ENCODE measurements at places on chromosomes 5 and 9.

GRCh38 chr5:161713042-161713441 is 27.5 kb downstream of the GABRA6 start:
- no peak for DNase-seq

- no peak for DNase-seq
Measured at GRCh38 chr5:126865299-126865698, 88.4 kb downstream of the LMNB1 start.

DNA sequence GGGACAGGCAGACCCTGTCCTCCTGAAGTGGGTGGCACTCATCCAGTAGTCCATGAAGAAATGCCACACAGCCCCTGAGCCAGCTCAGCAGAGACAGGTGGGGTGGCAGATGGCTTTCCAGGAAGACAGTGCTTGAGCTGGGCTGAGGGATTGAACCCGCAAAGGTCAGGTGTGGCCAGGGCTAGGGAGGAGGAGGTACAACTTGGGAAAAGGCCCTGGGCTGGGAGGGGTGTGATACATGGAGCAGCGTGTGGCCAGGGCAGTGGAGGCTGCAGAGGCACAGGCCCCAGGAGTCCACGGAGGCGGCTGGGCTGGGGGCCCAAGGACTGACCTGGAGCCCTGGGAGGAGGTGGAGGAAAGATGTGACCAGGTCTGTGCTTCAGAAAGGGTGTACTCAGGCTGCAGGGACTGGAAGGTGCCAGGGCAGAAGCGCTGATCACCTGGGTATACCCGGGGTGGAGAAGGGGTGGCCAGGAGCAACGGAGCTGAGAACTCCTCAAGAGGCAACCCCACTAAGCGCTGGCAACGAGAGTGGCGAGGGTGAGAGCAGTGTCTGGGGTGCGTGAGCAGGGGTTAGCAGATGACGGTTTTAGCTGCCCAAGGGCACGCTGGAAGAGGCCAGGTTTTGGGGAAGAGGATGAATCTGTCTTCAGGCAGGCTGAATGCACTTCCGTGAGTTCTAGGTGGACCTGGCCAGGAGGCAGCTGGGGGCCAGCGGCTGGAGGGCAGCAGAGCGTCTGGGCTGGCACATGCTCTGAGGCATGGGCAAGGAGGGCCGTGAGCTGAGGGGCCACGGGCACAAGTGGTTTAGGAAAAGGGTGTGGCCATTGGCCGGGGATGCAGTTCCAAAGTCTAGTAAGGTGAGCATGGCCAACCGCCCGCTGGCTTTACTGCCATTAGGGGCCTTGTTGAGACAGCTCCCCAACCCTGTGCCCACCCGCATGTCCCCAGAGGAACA is 3.9 kb upstream of the RABL6 start:
- no peak for DNase-seq

GRCh38 chr5:115028557-115028956 is 141.2 kb downstream of the TRIM36 start:
- no peak for DNase-seq

DNA sequence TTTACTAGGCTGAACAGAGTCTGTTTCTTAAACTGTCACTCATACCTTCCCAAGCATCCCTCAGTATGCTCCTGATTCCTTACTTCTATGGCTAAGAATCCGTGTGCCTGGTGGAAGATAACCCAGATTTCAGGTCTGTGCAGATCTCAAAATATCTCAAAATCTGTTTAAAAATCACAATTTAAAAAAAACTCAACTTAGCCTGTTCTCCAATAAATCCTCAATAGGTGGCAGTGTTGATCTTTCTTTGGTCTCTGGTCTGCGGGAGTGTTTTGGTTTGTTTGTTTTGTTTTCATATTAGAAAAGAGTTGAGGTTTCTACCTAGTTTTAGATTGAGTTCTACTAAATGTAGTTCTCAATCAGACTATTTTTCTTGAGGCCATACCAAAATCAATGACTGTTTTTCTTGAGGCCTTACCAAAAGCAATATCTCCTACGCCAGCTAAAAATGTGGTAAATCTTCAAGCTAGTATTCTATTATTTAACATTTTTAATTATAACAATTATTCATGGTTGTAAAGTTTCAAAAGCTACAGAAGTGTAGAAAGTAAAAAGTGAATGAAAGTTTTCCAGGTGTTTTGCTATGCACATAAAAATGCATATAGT is 57.9 kb downstream of the TGFBR1 start:
- DNase-seq: no peak

DNA sequence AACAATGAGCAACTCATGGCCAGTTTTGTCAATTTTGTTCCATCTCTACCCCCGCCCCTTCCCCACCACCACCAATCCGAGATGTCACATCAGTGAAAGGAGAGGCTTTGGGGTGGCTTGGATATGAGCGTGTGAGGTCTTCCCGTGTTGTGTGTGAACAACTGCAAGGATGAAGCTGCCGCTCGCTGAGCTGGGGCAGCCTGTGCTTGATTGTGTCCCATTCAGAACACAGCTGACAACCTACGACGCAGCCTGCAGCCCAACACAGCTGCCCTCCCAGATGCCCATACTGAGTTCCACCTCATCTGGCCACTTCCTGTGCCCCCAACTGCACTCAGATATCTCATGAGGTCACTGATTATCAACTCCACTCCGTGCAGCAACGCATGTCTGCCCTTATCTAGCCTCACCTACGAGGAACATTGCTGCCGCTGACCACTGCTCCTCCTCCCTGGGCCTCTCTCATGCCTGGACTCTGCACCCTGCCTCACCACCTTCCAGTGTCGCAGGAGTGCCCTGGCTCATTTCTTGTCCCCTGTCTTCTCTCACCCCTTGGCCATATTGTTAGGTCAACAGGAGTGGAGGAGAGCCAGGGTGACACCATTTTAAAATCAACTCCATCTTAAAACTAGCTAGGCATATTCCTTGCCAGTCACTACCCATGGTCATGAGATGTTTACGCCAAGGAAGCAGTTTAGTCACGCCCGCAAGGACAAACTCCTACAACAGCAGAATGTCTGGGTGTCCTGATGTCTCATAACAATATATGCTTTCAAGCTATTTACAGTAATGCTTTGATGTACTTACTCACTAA is 7.3 kb upstream of the IL4 start:
- no peak for DNase-seq

GRCh38 chr9:111603041-111603440 is 3.6 kb upstream of the PTGR1 start:
- DNase-seq: no peak

GRCh38 chr5:169706071-169706470 is 69.0 kb downstream of the DOCK2 start:
- DNase-seq: no peak

DNA sequence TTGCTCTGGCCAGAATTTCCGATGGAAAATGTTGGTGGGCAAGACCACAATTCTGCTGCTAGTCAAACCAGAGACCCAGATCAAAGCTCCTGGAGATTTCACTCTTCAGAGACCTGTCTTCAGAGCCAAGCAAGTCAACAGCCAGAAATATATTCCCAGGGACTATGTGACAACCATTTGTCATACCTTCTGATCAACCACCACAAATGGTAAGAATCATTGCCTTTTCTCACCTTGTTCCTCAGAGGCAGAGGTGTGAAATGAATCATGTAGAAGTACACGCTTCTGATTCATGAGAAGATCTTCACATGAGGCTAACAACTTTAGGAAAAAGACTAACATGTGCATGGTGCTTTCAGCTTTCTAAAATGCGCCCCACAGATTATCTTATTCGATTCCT is 53.5 kb downstream of the SUSD1 start:
- no peak for DNase-seq

GRCh38 chr5:173315495-173316338 is 12.5 kb downstream of the STC2 start:
- DNase-seq: no peak

DNA sequence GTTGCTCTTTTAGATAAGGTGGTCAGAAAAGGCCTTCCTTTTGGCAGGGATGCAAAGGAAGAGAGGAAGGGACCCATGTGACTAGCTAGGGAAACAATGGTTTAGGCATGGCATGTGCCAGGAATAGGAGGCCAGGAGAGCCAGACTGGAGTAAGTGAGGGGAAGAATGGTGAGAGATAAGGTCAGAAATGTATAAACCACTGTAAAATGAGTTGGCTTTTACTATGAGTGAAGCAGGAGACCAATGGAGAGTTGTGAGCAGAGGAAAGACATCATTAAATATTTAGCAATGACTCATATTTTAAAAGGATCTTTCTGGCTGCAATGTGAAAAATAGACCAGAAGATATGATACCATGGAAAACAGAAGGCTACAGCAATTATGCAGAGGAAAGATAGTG is 50.9 kb downstream of the AP3B1 start:
- DNase-seq: no peak

DNA sequence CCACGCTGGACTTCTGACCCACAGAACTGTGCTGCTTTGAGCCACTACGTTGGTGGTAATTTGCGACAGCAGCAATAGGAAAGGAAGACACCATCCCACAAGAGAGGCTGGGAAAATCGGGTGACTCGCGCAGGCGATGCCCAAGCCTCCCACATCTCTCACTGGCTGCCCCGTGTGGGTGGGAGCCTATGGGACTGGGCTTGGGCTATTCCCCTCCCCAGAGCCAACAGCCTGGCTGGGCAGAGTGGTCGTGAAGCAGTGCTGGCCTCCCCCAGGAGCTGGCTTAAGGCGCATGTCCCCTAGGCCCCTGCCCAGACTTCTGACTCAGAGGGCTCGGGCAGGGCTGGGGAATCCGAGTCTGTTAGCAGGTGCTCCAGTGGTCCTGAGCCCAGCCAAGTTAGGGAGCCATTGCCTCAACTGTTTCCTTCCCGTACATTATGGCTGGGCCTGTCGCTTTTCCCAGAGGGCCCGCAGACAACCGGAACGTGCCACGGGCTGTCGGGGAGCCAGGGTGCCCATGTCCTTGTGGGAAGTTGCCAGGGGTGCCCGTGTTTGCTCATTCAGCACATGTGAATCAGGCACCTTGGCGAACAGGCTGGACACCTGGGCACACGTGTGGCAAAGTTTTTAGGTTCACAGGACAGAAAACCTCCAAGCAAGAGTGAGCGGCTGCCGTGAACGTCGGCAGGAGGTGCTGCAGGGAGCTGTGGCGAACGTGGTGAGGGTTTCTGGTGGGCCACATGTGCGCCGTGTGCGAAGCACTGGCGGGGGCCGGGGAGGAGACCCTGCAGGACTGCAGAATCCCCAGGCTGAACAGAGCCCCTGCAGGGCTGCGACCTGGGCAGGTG is 7.0 kb upstream of the RASGEF1C start:
- no peak for DNase-seq

GRCh38 chr9:27847818-27848217 is 274.5 kb upstream of the C9orf72 start:
- DNase-seq: no peak

DNA sequence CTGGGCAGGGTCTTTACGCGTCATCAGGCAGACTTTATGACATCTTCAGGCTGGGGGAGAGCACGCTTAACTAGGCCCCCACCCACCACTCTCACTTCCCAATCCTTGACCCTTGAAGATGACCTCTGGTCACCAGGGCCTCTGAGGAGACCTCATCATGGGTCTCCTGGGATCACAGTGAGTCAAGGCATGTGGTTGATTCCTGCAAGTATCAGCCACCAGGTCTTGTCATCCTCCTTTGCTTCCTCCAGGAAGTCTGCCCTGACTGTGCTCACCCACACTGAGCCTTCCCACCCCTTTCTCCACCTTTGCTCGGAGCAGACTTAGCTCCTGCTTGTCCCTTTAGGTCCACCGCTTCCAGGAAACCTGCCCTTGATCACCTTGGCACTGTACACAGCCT is 17.3 kb downstream of the ODF2 start:
- DNase-seq: no peak

DNA sequence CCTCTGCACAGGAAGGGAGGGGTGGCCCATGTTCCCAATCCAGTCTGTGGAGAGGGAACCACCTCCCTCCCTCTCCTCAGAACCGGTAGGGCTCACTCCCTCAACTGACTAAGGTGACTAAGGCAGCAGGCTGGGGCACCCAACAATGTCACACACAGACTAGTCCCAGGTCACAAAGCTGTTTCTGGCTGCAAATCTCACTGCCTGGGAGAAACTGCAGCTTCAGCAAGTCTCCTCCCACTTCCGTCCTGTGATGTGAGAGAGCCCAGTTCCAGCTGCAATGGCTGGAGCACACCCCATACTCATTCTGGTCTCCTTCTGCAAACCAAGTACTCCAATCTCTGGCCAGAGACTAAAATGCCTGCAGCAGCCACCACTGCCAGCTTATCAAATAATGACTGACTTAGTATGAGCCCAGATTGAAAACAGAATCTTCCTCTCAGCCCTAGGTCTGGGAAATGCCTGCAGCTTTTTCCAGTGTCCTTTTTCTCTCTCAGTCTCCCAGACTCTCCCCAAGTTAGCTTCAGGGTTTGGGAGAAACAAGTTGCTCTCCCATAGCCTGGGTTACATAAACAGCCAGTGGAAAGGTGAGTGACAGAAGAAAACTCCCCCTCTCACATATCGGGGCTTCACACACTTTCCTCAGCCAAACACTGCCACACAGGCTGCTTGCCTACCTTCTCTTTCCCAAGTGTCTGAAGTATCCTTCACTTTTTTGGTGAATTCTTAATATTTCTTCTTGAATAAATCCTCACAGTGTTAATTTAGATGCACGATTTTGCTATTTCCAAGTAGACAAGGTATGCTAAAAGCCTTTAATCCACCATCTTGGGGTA is 247.4 kb upstream of the RASA1 start:
- DNase-seq: no peak

GRCh38 chr9:124611106-124611505 is 103.9 kb upstream of the NR5A1 start:
- no peak for DNase-seq

DNA sequence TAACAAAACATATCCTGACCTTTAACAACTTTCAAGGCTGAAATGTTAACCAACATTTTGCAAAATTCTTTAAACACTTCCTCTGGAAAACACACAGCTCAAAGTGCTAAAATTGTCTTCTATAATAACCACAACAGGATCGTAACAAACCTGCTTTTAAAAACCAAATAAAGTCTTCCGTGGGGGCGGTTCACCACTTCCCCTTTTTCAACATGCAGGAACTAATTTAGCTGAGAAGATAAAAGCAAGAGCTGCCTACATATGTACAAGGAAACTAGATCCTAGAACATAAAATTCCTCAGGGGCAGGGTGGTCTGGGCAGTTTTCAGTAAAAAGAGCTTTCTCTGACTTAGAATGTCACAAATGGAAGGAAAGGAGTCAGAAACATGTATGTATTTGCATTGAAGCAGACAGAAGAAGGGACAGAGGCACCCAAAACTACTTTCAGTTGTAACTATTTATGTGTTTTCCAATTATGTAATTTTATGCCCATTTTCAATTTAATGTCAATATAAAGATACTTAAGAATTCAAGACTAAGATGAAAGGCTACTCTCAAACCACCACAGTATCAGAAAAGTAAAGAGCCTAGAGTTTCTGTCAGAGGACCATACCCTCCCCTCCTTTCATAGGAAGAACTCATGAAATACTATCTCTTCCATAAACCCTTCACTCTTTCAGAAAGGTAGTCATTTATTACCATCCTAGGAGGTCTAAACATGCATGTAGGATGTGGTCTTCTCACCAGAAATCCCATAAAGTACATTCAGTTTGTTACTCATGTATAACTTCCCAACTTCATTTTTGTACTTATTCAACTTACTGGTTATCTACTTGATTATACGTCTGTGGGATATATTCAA is 185.9 kb upstream of the RASA1 start:
- DNase-seq: no peak
